Epithelial cell of proximal tubule (primary cell): ENCODE measurements at places on chromosomes 16 and 17.

DNA sequence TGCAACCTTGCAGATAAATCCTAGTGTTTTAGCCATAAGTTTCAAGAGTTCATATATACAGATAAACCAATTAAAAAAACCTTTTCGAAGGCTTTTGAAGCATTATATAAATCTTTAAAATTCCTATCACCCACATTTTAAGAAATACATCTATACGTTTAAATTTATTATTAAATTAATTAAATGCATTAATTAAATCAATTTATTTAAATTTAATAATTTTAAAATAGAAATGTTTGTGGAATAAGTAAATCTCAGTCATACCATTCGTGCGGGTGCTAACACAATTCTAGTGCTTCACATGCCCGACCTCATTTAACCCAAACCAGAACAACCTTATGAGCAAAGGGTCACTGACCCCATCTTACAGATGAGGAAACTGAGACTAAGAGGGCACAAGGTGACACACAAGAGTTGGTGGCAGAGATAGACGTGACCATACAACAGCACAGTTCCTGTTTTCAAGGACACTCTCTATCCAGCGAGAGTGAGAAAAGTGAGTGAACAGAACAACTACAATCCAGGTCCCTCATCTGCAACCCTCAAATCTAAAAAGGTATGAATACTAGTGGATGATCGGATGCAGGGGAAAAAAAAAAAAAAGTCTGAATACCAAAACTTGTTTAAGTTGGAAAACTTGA lies 1.4 kb downstream of the NSMCE1 start:
- no peak for DNase-seq

DNA sequence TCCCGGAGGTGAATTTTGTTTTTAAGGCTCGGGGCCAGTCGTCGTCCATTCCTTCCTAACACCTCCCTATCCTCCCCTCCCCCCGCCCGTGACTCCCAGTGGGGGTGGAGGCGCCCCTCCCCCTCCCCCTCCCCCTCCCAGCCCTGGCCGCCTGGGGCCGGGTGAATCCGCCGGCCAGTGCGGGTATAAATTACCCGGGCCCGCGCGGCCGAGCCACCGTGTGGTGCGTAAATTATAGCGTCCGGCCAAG lies 2.0 kb upstream of the GSE1 start:
- DNase-seq: no peak

- no peak for DNase-seq
Measured at GRCh38 chr17:74892974-74893911, at the start of gene FADS6. FADS6 (minus strand) TSS chr17:74893633; CDS start chr17:74893595, 38 bp downstream.

DNA sequence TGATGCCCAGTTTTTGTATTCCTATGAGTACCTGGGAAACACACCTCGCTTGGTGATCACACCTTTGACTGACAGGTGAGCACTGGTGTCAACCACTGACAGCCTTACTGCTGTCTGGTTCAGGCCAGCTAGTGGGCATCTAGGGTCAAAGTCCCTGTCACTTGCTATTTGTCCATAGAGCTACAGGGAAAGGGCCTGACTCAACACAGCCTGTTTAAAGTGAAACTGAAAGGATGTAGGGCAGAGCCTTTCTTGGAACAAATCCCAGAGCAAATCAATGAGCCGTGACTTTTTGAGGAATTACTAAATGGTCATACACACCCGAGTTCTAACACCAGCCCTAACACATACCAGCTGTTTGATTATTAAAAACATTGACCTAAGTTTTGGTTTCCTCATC lies 106.8 kb downstream of the DNAH9 start:
- peak; percentile 74 for DNase-seq

GRCh38 chr16:50603206-50604064 lies 55.2 kb downstream of the NKD1 start:
- DNase-seq: no peak

DNA sequence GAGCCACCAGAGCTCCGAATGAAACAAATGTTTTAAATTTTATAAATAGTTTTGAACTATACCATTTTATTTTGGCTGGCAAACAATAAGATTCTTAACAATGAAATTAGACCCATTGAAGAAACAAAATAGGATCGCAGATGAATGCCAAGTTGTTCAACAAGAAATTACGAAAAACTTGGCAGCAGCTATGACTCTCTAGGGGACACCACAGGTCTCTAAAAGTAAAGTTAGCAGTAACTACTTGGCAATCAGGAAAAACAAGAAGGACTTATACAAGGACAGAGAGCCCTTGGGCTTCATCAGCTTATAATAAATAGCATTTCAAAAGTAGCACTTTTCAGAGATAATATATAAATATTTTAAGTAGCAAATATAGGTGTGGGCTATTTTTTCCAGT lies 603.8 kb upstream of the PSMD7 start:
- no peak for DNase-seq

- DNase-seq: no peak
Measured at GRCh38 chr17:7382901-7383300, 2.0 kb downstream of the TNK1 start.

- DNase-seq: no peak
Measured at GRCh38 chr16:8910811-8911210, 28.7 kb downstream of the LITAFD start.

DNA sequence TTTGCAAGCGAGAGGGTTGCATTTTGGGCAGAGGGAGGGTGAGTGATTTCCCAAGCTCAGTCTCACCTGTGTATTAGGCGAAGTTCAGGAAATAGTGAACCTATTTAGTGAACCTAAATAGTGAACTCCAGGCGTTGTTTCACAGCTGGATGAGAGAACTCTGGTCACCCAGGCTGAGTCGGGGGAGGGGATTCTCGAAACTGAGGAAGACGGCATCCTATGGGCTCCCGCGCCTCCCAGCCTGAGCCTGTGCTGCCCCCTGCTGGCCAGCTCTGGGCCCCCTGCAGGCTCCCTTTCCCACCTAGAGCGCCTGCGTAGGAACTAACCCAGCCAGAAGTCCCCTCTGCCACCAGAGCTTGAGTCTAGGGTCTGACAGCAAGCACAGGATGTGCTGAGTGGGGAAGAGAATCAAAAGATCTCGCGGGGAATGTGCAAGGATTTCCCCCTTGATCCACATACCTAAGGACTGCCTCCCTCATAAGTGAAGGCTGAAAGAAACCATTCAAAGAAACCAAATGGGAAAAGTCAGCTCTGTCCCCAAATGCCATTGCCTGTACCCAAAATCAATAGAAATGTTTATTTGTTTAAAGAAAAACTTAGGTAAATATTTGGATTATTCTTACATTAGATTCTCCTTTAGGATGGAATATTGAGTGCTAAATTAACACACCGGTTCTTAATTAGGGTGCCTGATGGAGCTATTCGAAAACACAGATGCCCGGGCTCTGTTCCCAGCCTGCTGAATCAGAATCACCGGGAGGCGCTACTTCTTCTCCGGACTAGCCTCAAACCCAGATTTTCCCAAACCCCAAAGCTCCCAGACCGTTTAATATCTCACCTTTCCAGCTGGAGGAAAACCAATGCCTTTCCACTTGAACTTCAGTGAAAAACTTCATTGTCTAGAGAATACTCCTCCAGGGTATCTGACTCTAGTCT lies 14.8 kb upstream of the MARVELD3 start:
- DNase-seq: no peak

GRCh38 chr16:61684541-61684940 lies 351.7 kb downstream of the CDH8 start:
- no peak for DNase-seq

- DNase-seq: no peak
Measured at GRCh38 chr17:82013772-82014321, 8.8 kb downstream of the CENPX start.

DNA sequence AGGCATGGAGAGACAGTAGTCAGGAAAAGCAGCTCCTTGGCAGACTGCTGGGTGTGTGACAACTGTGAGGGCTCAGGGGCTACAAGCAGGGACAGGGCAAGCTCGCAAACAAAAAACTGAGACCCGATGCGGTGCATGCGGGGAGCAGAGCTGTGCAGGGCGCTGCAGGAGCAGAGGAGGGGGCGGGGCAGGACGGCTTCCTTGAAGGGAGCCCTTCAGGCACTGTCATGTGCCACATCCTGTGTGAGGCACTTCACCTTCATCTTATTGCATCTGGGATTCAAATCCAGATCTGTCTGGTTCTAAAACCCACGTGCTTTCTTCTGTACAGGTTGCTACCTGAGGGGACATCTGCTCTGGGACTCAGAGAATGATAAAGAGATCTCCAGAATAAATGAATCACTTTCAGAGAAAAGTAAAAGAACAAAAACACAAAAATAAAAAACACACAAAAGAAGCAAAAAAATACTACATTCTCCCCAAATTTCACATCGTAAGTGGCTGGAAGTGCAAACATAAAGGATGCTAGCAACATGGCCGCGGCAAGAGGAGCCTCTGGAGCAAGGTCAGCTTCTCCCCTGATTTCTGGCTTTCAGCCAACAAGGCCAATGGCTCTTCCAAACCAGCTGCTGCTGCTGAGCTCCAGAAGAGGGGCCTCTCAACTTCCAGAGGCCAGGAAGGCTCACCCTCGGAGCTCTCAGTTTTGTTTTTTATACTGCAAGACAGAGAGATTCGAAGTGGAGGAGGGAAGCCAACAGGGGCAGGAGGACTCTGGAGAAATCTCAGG lies 14.2 kb downstream of the LYRM9 start:
- DNase-seq: no peak

DNA sequence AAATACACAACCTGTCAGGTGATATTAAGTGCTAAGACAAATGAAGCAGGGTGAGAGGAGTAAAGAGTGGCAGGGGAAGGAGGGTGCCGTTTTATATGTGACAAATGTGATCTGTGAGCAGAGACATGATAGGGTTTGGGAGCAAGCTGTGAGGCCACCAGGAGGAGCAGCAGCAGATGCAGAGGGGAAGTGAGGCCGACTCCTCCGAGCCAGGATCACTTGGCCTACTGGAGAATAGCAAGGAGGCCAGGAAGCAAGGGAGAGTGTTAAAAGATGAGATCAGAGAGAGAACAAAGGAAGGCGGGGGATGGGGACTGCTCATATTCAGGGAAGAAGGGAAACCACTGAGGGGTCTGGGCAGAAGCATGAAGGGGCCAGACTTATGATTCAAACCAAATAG lies 129.4 kb downstream of the TANGO6 start:
- DNase-seq: no peak

DNA sequence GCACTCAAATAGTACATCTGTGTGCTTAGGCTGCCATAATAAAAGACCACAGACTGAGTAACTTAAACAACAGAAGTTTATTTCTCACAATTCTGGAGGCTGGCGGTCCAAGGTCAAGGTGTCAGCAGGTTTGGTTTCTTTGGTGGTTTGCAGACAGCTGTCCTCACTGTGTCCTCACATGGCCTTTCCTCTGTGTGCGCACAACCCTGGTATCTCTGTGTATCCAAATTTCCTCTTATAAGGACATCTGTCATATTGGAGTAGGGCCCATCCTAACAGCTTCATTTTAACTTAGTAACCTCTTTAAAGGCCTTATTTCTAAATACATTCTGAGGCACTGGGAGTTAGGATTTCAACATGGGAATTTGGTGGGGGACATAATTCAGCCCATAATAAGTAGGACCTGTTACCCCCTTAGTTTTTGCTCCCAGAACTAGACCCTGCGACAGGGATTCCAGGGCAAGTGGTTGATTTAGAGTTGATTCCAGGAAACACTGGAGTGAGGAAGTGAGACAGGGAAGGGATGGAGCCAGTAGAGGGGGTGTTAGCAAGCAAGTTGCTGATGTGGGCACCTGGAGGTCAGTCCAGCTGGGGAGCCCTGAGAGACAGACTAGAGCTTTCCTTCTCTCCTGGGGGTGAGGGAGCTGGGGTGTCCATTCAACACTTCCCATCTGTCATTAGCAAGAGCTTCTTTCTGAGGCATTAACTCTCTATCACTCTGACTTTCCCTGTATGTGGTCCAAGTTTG lies 10.9 kb upstream of the ALKBH5 start:
- DNase-seq: no peak

DNA sequence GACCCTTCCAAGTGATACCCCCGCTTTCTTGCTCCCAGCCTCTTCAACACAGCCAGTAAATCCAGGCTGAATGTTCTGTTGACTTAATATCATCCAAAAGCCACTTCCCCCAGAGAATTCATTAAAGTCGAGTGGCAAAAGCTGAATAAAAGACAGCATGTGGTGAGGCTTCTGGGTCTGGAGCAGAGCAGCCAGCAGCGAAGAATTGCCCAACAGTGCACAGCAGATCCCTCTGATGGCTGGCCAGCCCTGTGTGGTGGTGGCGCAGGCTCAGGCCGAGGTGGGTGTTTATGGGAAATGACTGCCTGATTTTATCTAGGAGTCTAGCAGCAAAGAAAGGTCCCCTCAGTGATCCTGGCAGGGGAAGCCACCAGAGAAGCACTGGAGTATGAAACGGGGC lies 30.3 kb upstream of the RCVRN start:
- DNase-seq: no peak

- DNase-seq: no peak
Measured at GRCh38 chr17:2947588-2947950, 115.8 kb downstream of the OR1D5 start.

DNA sequence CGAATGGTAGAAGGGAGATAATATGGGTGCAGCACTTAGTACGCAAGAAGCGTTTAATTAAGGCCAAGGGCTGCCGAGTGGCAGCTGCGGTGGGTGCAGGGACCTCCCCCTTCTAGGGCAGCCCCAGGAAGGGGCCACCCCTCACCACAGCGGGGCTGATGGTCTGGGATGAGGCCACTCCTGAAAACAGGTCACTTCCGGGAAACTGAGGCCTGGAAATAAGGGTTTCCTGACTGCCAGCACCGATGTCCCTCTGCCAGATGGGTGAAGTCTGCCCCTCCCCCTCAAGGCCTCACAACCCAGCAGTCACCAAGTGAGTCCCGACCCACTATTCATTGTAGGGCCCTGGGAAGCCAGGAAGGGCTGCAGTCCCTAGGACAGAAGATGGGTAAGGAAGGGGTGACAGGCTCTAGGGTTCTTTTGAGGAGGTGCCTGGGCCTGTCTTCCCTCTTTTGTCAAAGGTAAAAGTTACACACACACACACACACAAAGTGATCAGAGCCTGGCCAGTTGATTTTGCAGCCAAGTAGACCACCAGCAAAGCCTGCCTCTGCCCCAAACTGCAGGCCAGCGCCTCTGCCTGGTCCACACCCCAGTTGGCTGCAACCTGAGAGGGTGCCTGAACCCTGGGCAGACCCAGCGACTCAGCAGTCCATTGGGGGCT lies 12.5 kb downstream of the SREBF1 start:
- DNase-seq: no peak

GRCh38 chr16:65919145-65919985 lies 447.1 kb upstream of the CDH5 start:
- DNase-seq: no peak

DNA sequence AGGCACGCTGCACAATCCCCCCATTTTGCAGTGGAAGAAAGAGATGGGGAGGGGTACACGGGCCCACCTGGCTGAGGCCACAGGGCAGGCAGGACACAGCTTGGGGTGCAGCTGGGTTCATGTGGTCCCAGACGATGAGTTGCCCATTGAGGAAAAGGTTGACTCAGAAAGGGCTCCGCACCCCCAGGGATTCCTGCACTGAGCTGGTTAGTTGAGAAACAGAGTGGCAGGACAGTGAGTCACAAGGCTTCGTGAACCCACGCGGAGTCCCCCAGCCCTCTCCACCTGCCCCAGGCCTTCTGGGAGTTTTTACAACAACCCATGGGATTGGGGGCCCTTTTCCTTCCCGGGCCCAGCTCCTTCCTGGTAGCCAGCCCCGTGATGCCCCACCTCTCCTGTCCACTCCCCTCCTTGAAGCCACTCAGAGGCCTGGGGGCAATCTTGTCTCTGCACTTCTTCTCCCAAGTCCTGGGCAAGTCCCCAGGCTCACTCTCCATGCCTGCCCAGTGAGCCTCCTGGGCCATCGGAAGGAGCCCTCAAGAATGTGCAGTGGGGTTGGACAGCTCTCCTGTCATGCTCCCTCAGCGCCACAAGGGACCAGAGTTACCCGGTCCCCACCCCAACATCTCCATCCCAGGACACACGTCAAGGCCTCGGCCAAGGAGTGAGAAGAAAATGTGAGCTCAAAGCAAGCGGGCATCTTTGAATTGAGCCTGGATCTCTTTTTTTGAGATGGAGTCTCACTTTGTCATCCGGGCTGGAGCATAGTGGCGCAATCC lies 251.2 kb downstream of the PARN start:
- DNase-seq: no peak
